ENCODE measurements at places on chromosomes 6 and 20.

DNA sequence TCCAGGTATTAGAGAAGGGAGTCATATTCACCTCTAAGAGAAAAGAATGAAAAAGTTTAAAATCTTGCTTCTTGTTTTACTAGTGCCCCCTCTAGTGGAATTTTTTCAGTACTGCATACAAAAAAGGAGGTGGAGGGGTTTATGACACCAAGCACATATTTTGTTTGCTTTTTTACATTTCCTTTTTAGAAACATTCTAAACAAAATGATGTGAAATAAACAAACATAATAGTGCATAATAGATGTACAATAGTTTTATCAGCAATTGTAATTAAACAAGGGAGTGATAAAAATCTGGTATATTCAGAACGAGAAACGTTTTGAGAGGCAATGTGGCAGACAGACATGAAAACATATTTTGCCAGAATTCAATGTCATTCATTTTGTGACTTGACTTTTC is 111.0 kb upstream of the TFAP2D start:
- DNase-seq, result no peak

- no peak for DNase-seq
Measured at GRCh38 chr20:14838663-14839628, 501.5 kb upstream of the FLRT3 start.

GRCh38 chr6:7144872-7145584 is 37.3 kb downstream of the RREB1 start:
- no peak for DNase-seq

DNA sequence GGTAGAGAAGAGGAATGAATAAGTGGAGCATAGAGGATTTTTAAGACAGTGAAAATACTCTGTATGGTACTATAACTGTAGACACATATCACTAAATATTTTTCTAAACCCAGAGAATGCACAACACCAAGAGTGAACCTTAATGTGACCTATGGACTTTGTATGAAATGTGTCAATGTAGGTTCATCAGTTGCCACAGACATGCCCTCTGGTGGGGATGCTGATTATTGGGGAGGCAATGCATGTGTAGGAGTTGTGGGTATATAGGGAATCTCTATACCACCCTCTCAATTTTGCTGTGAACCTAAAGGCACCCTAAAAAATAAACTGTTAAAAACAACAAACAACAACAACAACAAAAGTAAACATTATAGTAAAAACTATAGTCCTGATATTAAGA is 293.7 kb downstream of the RNF144B start:
- no peak for DNase-seq

- no peak for DNase-seq
Measured at GRCh38 chr20:59895908-59896307, 37.5 kb downstream of the SYCP2 start.

GRCh38 chr20:4898282-4899244 is 102.7 kb downstream of the SLC23A2 start:
- DNase-seq, result no peak

- DNase-seq, result no peak
Measured at GRCh38 chr20:15236812-15237211, 899.4 kb upstream of the FLRT3 start.

- DNase-seq, result no peak
Measured at GRCh38 chr20:37725165-37725564, 31.3 kb downstream of the CTNNBL1 start.

DNA sequence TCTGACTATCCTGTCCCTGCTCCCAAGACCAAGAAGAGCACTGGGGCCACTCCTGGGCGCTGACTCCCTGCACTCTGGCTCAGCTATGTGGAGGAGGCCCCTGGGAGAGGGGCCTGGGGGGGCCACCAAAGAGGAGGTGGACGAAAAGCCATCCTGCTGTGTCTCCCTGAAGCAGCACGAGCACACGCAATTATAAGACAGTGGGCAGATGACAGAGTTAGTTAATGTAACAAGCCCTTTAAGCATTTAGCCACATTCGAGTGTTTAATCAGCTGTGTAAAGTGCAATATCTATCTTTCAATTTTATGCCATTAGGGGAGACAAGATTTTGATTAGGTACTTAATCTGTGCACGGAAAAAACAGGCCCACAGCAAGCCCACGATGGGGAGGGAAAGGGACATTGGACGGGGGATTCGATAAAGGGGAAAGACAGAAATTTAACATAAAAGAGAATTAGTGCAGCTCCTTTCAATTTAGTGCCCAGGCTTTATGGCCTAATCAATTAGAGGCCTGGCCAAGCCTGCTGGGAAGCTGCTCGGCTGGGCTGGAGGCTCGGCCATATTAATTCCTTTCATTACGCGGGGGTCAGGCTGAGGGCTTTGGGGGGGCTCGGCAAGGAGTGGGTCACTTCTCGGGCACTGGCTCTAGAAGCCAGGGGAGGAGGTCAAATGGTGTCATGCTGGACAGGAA is 286.2 kb downstream of the DHX35 start:
- DNase-seq, result no peak

- no peak for DNase-seq
Measured at GRCh38 chr20:19860737-19861136, 102.7 kb downstream of the RIN2 start.

GRCh38 chr6:1424306-1424927 is 35.0 kb downstream of the FOXF2 start:
- DNase-seq, result peak; percentile 11

GRCh38 chr6:51152594-51152993 is 333.9 kb downstream of the TFAP2B start:
- no peak for DNase-seq

DNA sequence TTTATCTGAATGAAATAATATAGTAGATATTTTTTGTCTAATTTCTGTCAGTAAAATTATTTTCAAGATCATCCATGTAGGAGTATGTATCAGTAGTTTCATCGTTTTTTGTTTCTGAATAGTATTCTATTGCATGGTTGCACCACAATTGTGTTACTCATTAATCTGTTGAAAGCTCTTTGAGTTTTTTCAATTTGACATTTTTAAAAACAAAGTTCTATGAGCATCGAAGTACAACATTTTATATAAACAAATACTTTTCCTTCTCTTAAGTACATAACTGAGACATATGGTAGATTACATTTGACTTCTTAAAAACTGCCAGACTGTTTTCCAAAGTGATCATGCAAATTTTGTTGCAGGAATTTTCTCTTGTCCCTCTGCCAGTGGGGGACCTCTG is 1113.1 kb upstream of the CITED2 start:
- DNase-seq, result no peak

GRCh38 chr6:121549736-121550135 is 114.3 kb downstream of the GJA1 start:
- DNase-seq, result no peak

GRCh38 chr6:72636215-72636614 is 14.4 kb downstream of the KCNQ5 start:
- DNase-seq, result no peak

DNA sequence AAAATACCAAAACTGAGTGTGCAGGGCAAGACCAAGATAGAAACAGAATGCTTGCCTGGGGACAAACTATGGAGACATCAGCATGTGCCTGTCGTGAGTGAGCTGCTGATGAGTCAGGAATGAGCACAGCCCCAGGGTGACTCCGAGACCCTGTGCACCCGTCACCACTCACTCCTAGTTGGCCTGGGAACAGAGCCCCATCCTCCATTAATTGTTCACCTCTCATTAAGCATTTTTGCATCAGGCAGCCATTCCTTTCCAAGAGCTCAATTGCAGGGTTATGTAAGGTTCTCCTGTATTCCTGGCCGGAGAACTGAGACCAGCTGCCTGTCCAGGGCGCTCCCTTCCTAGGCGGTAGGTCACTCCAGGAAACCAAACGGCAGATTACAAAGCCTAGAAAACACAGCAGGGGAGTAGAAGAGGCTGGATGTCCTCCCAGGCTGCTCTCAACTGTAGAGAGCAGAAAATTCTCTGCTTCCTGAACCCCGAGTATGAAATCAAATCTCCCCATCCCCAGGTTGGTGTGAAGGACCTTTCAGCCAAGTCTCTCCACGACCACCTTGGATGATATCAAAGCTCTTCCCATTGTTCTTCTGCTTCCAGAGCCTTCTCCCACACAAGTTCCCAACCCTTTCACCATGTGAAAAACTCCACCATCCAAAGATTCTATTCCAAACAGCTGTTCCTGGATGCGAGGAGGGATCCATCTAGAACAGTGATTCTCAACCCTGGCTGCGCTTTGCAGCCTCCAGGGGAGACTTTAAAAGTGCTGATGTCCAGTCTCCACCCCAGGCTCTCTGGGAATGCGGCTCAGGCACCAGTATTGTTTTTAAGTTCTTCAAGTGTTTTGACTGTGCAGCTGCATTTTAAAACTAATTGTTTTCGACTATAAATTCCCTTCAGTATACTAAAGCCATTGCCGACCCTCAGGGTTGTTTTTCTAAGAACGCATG is 532.6 kb upstream of the JARID2 start:
- no peak for DNase-seq

All from activated naive CD8-positive, alpha-beta T cell treated with anti-CD3 and anti-CD28 coated beads, Interleukin-2, amount 50 U/mL, for 24 hours (primary cell).